ENCODE measurements at places on chromosomes 4 and X.

GRCh38 chr4:22522206-22522605 is 6.3 kb upstream of the ADGRA3 start:
- no peak for DNase-seq

GRCh38 chr4:30920043-30920442 is 199.9 kb downstream of the PCDH7 start:
- no peak for DNase-seq

GRCh38 chrX:83145876-83146275 is 362.2 kb upstream of the POU3F4 start:
- no peak for DNase-seq

DNA sequence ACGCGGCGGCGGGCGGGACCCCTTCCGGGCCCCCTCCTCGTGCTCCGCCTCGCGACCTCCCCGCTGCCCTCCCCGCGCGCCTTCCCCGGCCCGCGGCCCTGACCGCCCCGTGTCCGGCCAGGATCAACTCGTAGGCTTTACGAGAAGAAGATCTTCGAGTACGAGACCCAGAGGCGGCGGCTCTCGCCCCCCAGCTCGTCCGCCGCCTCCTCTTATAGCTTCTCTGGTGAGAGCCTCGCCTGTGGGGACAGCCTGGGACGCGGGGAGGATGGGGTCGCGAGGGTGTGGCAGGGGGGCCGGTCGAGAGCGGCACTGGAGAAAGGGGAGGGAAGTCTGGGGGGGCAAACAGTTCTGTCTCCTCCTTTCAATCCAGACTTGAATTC is 465 bp downstream of the EMD start:
- DNase-seq, result no peak

DNA sequence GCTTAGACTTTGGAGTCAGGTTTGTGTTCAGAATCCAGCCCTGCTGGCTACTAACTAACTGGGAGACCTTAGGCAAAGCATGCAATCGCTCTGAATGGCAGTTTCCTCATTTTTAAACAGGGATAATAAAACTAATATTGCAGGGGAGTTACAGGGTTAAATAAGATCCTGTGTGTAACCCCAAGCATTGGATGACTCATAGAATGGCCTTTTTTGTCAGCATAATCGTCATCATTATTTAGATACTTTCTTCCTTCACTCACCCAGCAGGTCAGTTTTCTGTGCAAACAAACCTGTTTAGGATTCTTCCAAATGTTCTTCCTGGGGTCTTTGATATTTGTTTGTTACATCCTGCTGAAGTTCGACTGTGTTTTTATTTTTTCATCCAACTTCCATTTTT is 208.2 kb downstream of the EVC2 start:
- DNase-seq, result no peak

GRCh38 chr4:57607566-57608180 is 497.5 kb upstream of the IGFBP7 start:
- no peak for DNase-seq

DNA sequence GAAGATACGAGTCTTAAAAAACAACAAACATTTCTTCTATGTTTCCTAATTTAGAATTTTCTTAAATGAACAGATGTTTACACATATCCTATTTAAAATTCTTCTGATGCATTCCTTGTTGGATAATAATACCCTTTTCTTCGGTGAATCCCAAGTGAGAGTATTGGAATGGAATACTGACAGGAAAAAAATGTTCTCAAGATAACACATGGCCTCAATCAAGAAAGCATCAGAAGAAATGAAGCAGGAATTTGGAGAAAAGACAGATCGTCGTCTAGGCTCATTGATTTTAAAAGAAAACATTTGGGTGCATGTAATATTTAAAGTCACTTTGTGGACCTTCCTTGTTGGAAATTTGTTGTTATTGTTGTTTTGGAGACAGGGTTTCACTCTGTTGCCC is 196.9 kb upstream of the ANK2 start:
- DNase-seq, result no peak

DNA sequence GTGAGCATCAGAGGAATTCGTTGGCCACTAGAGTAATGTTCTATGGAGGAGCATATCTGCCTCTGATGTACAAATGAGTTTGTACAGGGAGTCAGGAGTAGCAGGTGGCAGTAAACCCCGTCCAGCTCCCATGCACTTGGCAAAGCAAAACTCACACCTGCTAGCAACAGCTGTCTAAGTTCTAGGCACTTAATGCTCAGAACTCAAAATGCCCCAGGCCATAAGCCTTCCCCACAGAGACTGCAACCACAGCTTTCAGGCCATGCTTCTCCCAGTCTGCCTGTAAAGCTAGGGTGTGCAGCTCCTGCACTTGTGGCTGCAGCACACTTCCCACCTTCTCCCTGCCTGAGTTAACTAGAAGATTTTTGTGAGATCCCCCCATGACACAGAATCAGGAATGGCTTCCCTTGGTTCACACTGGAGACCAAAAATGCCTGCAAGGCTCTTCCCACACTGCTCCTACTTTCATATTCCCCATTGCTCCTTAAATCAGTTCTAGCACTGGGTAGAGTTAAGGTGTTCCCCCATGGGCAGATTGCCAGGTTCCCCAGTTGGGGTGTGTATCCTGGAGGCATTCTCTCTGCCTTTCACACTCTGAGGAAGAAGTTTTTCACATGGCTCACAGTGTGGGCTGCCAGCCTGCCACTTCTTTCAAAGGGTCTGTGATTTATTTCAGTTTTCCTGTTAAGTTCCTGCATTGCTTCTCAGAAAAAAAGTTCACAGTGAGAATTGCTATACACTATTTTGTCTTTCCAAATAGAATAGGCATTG is 189.9 kb downstream of the STPG2 start:
- DNase-seq, result no peak

DNA sequence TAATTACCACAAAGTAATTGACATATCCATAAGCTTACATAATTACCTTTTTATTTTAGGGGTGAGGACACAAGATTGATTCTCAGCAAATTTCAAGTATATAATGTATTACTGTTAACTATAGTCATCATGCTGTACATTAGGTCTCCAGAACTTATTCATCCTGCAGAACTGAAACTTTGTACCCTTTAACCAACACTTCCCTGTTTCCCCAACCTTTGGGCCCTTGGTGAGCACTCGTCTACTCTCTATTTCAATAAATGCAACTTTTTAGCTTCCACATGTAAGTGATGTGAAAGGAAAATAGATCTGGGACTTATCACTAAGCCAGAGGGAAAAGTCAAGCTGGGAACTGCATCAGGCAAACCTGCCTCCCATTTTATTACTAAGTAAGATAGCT is 33.6 kb upstream of the CCNG2 start:
- no peak for DNase-seq

GRCh38 chrX:154093965-154094364 is 3.6 kb downstream of the MECP2 start:
- no peak for DNase-seq

DNA sequence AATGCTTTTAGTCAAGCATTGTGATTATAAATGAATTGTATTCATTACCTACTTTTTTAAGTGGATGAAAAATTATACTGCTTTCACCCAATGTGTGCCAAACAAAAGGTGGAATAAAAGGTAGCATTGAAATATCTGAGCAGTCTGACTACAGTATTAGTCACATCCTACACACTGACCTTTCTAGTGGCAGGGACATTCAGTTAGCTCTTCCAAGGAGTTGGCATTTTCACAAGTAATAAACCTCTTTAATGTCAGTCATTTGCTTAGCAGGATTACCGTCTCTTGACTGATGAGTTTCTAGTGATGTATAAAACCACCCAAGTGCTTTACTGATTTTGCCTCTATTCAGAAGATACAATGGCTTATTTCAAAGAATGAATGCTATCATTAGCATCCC is 687.9 kb downstream of the ARAP2 start:
- no peak for DNase-seq

DNA sequence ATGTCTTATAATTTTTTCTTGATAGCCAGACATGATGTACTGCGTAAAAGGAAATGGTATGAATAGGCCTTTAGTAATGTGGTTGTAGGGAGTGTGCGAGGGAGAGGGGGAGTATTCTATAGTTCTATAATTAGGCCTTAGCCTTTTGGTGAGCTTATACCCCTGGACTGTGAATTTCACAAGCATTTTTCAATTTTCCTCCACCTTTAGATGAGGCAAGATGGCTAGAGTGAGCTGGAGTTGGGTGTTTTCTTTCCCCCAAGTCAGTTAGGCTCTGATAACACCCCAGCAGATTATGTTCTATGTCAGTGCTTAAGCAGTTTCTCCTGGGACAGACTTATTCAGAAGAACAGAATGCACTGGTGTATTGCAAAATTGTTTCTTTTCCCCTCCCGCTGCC is 210.2 kb upstream of the NPY2R start:
- no peak for DNase-seq

DNA sequence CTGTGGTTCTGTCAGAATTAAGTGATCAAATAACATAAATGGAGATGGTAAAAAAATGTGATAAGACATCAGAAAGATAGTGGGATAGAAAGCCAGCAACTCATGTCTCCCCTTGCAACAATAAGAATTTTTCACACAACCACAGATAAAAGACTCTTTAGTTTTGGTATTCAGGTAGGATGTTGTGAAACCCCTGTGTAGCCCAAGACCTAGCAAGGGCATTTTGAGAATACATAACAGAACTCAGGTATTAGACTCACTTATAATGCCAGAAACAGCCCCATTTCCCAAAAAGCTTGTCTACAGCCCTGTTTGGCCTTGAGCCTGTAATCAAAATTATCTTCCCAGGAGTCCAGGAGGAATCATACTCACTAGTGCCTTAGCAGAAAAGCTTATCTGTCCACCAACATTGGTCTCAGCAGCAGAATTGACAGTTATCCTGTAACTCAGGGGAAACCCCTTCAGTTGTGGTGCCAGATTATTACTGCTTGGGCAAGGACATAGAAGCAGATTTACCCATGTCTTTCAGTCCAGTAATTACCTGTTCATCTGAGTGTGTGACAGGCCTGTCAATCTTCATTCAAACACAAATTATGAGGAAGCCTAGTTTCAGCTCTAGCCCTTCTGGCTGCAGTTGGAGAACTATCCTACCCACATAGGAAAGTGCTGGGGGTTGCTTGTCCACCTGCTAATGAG is 41.0 kb upstream of the UGT2B17 start:
- DNase-seq, result no peak

GRCh38 chrX:331825-332495 is 13.4 kb upstream of the GTPBP6 start:
- DNase-seq, result no peak

GRCh38 chrX:23871905-23872546 is 35.7 kb downstream of the APOO start:
- no peak for DNase-seq

DNA sequence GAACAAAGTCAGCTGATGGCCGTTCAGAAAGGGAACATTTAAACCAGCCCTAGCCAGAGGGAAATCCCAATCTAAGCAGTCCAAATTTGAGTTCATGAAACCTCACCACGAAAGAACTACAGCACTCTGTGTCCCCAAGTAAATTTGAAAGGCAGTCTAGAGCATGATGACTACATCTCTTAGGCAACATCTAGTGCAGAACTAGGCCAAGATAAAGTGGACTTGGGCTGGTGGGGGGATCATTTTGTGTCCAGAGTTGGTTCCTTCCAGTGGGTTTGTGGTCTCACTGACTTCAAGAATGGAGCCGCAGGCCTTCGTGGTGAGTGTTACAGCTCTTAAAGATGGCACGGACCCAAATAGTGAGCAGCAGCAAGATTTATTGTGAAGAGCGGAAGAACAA is 64.9 kb downstream of the KLHL4 start:
- no peak for DNase-seq

DNA sequence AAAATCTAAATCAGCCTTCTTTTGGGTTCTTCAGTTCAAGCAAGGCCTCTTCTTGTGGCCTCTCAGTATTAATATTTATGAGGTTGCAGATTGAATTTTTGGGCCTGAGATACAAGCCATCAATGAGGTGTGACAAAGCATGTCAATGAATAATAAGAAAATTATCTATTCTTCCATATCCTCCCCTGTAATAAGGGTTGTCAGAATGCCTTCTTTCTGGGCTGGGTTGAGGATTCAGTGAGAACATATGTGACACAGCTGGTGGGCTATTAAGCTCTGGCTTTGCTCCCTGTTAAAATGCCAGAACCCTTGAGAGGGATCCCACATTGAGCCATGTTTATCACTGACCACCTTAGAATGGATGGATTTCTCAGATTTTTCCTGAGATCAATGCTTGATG is 187.2 kb downstream of the AR start:
- no peak for DNase-seq

GRCh38 chr4:176793060-176793605 is 411 bp upstream of the VEGFC start:
- DNase-seq, result no peak

GRCh38 chrX:69138512-69138911 is 26.7 kb downstream of the PJA1 start:
- DNase-seq, result no peak

DNA sequence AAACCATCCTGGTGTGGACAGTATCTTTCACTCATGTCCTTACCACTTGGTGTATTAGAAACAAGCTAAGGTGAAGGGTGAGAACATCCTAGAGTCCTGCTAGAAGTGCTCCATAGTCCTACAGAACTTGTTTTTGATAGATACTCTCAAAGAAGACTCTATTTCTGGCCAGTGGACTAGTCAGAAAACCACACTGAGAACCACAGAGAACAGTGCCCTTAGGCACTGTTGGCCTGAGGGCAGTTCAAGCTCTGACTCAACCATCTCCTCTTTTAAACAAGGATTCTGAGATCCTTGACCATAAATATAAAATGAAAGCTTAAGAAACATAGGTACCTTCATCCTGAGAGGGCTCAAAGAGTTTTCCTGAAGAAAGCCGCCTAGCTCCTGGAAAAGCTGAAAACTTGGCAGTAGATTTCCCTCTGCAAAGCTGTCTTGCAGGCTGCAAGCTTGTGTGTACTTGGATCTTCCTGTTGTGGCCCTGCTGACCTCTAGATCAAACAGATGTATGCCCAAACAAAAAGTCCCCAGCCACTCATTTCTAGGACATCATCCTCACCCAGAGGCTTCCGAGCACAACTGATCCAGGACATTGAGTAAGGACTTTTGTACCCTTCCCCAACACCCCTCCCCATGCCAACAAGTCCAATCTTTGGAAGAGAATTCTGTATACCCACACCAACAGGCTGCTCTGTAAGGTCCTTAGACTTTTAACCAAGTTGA is 111.6 kb upstream of the CXCL13 start:
- no peak for DNase-seq

GRCh38 chrX:133350751-133351150 is 64.5 kb downstream of the GPC4 start:
- DNase-seq, result no peak

GRCh38 chr4:14908635-14909034 is 93.6 kb upstream of the CPEB2 start:
- no peak for DNase-seq

All from stimulated activated CD8-positive, alpha-beta memory T cell treated with anti-CD3 and anti-CD28 coated beads, Interleukin-4, amount 100 ng/mL, for 48 hours (primary cell).